PC-9 (cell line): ENCODE measurements at places on chromosomes 7 and 10.
A peak's percentile ranks its signal among the peaks of the same experiment; 100 is the strongest.

GRCh38 chr7:107816011-107816566, 13.1 kb upstream of the SLC26A3 start:
- no peak overlapping the region for H3K27ac ChIP-seq
- H3K27me3 ChIP-seq, result no peaks in the 10 kb centered on the region
- no peak for DNase-seq
- no peaks in the 10 kb centered on the region for H3K4me1 ChIP-seq
- H3K4me3 ChIP-seq, result no peak overlapping the region

DNA sequence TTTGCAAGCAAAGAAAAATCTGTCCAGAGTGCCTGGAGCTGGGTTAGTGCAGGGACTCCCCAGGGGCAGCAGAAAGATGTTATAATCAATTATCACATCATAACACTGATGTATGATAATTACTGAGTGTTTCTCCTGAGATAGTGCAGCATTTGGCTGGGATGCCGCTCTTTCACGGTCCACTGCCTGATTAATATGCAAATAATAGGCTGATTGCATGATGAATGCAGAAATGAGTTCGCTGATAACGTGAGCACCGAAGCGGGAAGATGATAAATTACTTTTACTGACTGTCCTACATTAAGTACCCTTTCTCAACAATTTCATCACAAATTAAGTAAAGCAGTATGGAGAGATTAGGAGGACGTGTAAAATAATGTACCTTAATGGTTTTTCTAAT, 71.4 kb upstream of the SH2B2 start:
- H3K27me3 ChIP-seq, result no peaks in the 10 kb centered on the region
- H3K4me1 ChIP-seq, result no peaks in the 10 kb centered on the region
- H3K27ac ChIP-seq, result no peak overlapping the region

- peak overlapping the region; percentile 2; the same call in 1 of the 2 replicates for H3K4me3 ChIP-seq
- H3K27ac ChIP-seq, result peak overlapping the region; percentile 86
- no peaks in the 10 kb centered on the region for H3K36me3 ChIP-seq
- H3K27me3 ChIP-seq, result no peaks in the 10 kb centered on the region
- peaks cover 67% of the 10 kb centered on the region for H3K4me1 ChIP-seq
Measured at GRCh38 chr7:36115448-36116321, 37.4 kb upstream of the EEPD1 start.

- no peak overlapping the region for H3K4me3 ChIP-seq
- H3K27ac ChIP-seq, result no peak overlapping the region
- no peaks in the 10 kb centered on the region for H3K36me3 ChIP-seq
Measured at GRCh38 chr7:14336256-14336655, 346.8 kb upstream of the ETV1 start.

GRCh38 chr7:33728873-33729551, 176.3 kb upstream of the BMPER start:
- no peak overlapping the region for H3K27ac ChIP-seq
- H3K4me1 ChIP-seq, result no peaks in the 10 kb centered on the region
- no peak overlapping the region for H3K4me3 ChIP-seq
- DNase-seq, result no peak
- H3K36me3 ChIP-seq, result no peaks in the 10 kb centered on the region

- H3K27ac ChIP-seq, result peak overlapping the region; percentile 25; the same call in 1 of the 2 replicates
- H3K36me3 ChIP-seq, result peaks cover 15% of the 10 kb centered on the region; the same call in 1 of the 2 replicates
- H3K4me3 ChIP-seq, result no peak overlapping the region
- DNase-seq, result no peak
Measured at GRCh38 chr7:129896568-129897382, 56.0 kb downstream of the UBE2H start.

GRCh38 chr7:150723467-150723866, 7.1 kb downstream of the GIMAP1 start:
- H3K27me3 ChIP-seq, result peaks cover 77% of the 10 kb centered on the region
- no peak overlapping the region for H3K27ac ChIP-seq
- no peaks in the 10 kb centered on the region for H3K4me1 ChIP-seq
- no peak overlapping the region for H3K4me3 ChIP-seq

DNA sequence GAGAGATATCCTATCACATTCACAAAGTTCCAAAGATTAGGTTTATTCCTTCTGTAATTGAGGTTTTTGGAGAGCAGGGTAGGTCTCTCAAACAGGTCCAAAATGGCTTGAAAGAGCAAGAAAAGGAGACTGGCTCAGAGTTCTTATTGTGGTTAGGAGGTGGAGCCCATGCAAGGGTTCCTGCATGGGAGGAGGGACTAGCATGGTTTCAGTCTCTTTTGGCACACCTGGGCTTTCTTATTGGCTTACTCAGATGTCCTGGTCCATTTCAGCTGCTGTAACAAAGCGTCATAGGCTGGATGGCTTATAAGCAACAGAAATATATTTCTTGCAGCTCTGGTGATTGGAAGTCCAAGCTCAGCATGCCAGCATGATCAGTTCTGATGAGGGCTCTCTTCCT, 493.1 kb downstream of the REEP3 start:
- no peaks in the 10 kb centered on the region for H3K4me1 ChIP-seq
- H3K36me3 ChIP-seq, result no peaks in the 10 kb centered on the region
- DNase-seq, result no peak
- H3K27ac ChIP-seq, result no peak overlapping the region
- no peak overlapping the region for H3K4me3 ChIP-seq

DNA sequence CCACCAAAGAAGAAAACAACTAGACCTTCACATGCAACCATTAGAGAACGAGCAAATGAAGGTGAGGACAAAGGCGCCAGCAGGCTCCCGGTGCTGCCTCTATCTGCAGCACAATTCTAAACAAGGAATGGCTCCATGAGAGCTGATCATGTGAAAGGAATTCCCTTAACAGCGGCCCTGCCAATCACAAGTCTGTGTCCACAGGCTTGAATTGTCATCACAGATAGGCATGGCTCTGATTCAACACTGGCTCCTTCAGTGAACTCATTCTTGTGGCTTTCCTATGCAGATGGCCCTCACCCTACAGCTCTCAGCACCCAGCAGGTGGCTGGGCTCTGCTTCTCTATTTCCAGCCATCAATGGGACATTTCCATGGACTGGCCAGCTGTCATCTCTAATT, 36.2 kb downstream of the LAMB1 start:
- H3K36me3 ChIP-seq, result peaks cover 32% of the 10 kb centered on the region
- no peak overlapping the region for H3K4me3 ChIP-seq
- H3K4me1 ChIP-seq, result no peaks in the 10 kb centered on the region
- no peaks in the 10 kb centered on the region for H3K27me3 ChIP-seq
- peak; percentile 44 for DNase-seq
- H3K27ac ChIP-seq, result no peak overlapping the region

DNA sequence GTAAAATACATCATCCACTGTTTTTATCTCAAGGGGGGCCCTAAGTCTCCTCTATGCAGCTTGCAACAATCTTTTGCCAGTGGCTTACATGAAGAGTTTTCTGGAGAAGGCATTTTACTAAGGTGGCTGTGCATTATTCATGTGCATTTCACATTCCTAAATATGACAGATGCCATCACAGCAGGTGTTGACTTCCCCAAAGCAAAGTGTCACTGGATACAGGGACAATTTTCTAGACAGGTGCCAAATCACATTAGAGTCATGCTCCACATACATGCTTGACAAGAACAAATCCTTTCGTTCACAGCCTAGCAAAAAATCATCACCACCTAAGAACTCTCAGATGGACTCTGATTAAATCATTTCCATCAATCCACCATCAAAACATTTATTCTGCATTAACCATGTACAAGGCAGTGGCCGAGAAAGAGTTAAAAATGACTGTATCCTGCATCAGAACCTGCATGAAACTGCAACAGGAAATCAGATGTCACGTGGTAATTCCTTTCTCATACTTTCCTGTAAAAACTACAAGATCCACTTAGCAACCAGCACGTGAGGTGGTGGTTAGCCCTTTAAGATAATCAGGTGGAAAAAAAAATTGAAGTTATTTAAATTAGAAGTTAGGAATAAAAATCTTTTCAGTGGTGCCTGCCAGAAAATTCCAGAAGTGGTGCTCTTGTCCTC, 88.2 kb upstream of the AFAP1L2 start:
- H3K4me3 ChIP-seq, result no peak overlapping the region
- peaks cover 7% of the 10 kb centered on the region for H3K4me1 ChIP-seq
- DNase-seq, result no peak
- no peaks in the 10 kb centered on the region for H3K36me3 ChIP-seq
- H3K27ac ChIP-seq, result no peak overlapping the region

DNA sequence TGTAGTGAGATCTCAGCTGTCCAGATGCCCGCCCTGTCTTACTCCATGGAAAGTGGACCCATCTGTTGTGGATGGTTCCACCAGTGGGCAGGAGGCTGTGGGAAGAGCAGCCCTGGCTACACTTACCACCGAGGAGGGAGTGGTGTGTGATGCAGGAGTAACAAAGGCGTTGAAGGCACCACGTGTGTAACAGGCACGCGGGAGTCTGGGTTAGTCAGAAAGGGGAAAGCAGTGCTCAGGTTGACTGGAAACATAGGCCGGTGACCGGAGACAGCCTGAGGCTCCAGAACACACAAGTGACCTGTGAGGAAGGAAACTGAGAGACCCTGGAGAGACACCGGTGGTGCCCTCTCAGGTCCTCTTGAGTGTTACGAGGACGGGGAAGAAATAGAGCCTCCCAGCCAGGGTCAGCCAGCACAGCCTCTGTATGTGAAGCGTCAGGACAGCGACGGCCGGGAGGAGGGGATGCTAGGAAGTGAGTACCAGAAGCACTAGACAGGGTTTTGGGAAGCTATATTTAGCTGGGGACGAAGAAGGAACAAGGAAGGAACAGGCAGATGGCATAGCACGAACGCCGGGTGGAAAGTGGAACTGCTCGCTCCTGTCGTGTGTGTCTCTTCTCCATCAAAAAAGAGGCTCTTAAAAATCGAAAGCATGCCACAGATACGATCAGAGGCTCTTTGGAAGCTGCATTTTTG, 51.7 kb downstream of the DAGLB start:
- peaks cover 52% of the 10 kb centered on the region for H3K4me1 ChIP-seq
- peak overlapping the region; percentile 93 for H3K27ac ChIP-seq
- no peak overlapping the region for H3K4me3 ChIP-seq
- DNase-seq, result no peak

DNA sequence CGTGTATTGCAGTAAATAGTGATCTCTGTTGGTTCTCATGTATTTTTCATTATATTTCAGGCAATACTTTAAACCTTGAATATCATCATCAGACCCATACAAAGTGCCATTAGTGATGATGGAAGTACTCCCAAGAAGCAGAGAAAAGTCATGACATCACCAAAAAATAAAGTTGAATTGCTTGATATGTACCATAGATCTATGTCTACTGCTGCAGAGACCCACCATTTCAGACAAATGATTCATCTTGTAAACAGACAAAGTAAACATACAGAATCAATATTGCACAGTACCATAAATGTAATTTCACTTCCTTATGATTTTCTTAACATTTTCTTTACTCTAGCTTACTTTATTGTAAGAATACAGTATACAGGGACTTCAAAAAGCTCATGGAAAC, 347.8 kb downstream of the IPMK start:
- H3K4me3 ChIP-seq, result no peak overlapping the region
- H3K36me3 ChIP-seq, result no peaks in the 10 kb centered on the region
- H3K27ac ChIP-seq, result peak overlapping the region; percentile 23; the same call in 1 of the 2 replicates
- DNase-seq, result no peak
- peaks cover 21% of the 10 kb centered on the region for H3K4me1 ChIP-seq
- no peaks in the 10 kb centered on the region for H3K27me3 ChIP-seq

DNA sequence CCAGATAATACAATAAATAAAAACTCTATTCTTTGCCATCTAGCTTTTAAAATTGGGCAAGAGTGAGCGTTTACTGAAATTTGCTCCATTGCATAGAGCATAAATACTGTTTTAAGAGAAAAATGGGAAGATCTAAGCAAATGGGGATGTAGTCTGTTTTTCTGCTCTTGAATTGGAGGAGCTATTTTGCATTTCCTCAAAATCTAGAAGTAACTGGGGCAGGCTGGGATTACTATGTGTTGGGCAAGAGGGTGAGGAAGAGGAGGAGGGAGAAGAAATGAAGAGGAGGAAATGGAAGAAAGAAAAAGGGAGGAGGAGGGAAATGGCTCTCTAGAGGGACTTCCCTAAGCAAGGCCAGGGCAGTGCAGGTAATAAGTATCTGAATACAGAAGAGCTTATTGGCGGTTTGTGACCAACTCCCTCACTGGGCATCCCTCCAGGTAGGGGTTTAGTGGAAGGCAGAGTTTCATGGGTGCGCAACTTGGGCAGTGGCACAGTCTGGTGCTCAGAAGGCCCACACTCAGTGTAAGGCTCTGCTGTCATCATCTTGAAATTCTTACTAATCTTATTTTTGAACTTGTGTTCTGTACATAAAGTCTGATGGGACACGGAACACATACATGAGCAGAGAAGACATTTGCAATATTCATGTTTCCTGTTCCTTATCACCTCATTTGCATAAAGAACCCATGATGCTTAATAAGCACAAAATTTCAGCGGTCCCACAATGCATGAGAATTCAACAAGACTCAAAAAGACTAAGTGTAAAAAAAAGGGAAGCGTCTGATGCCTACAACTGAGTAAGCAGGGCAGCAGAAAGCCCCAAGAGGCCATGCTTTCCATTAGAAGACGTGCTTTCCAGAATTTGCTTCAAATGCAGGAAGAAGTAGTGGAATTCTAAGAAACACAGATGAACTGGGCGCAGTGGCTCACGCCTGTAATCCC, 116.9 kb downstream of the EVX1 start:
- no peaks in the 10 kb centered on the region for H3K27me3 ChIP-seq
- H3K36me3 ChIP-seq, result no peaks in the 10 kb centered on the region

DNA sequence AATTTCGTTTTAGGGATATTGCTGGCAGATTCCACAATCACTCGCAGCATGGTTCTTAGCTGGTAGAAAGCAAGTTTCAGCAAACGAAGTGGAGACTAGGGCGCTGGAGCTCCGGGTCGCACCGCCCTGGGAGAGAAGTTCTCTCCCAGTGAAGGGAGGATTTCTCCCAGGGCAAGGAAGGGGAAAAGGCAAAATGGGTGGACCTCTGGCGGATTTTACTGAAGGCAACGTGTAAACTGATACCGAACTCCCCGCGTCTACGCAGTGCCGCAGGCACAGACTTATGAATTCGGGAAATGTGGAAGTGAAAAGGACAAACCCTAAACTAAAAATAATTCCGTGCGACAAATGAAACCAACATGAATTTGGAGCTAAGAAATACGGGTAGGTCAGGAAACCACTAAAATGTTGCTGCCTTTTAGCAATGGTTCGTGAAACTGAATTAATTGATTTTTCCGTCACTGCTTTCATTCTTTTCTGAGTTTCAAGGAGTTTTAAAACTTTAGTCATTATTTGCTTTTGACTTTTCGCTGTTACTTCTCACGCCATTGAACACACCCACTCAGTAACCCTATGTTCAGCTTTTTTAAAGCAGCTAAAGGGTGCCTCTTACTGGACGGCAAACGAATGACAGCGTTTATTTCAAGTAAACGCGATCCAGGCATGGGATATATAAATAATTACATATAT, at the start of gene MYOF:
Gene MYOF (minus strand): TSS at position 190 of the 690 bp plus-strand sequence. CDS start 140 bp downstream, at position 50.
- peak within 1 kb of the TSS; percentile 67 for H3K4me3 ChIP-seq
- peak; percentile 75 for DNase-seq
- H3K27ac ChIP-seq, result peak within 1 kb of the TSS; percentile 99
- H3K4me1 ChIP-seq, result 0 out of 2 replicates have a peak, but pooled peaks cover 4% of the 10 kb centered on the region
- no peaks in the 10 kb centered on the region for H3K27me3 ChIP-seq
